ENCODE measurements at places on chromosomes 7 and 10.
A peak's percentile ranks its signal among the peaks of the same experiment; 100 is the strongest.

DNA sequence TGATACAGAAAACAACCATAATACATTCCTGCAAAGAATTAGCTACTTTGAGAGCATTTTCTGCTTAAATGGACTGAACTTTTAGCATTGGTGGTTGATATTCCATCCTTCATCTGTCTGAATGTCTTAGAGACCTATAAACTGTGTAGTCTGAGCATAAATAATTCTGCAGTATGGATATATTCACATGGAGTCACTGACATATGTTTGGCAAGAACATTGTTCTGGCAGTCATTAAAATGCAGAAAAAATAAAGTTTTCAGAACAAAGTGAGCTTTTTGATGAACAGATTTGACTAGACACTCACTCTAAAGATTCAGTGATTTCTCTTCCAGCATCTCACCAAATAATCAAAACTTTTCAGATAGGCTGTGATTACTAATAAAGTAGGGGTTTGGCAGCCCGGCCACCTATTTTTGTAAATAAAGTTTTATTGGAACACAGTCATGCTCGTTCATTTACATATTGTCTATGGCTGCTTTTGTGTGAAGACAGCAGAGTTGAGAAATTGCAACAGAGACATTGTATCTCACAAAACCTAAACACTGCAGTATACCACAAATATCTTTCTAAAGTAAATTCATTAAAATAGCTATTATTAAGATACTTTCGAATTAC lies 44.1 kb upstream of the RAPGEF5 start:
- DNase-seq, result no peak

DNA sequence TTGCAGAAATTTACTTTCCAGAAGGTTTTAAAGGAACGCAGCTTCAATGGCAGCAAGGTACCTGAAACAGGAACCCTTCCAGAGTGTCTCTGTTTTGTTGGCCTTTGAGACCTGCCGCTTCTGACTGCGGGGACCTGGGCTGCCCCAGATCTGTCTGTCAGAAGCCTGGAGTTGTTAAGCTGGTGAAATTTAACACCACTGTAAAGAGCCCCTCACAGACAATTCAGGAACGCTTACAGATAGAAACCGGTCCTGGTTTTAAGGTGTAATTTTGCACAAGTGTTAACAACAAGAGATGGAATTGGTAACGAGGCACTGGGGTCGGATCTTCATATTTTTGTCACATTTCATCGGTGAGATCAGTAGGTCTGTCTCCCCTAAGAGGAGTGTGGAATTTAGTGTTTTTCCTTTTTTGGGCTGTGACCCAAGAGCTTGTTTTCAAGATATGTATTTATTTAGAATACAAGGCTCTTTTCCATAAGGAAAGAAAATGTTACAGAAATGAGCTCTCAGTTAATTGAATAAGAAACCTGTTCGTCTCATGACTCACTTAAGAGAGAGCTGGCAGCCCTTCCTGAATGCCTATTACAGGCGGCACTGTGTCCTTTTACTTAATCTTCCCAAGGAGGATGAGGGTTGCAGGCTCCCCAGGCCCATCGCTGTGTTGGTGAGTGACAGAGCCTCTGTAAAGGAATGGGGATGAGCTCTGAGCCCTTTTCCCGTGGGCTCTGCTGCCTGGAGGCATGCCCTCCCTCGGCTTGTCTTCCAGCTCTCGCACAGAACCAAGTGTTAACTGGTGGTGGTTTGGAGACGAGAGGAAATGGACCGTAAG lies 168.7 kb downstream of the CUX1 start:
- DNase-seq, result no peak

GRCh38 chr7:2926120-2926895 lies 82.2 kb upstream of the GNA12 start:
- DNase-seq, result no peak

DNA sequence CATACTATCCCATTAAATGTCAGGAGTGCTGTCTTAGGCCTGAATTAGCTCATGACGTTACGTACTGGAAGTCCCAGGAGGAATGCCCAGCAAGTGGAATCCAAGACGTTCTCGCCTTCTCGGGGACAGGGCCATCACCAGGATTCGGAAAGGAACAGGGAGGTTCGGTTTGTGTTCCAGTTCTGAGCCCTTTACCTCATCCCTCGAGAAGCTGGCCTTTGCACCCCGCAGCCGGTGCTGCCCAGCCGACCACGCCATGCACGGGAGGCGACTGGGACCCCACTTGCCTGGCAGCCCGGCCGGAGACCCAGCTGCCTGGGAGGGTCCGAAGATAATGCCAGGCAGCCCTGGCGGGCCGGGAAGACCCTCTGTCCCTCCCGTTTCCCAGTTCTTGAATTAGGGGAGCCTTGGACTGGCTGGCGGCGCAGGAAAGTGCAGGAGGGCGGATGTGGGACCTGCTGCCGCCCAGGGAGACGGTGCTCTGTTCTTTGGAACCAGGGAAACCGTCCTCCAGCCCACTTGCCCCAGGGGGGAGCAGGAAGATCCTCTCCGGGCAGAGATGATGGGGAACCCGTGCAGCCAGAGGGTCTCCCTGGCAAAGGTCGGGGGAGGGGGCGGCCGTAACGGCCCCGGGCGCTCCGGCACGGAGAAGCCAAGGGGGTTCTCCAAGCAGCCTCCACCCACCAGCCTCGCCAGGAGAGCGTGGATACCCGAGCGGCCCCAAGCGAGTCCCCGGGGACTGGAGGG lies 671 bp upstream of the CHST3 start:
- no peak for DNase-seq

GRCh38 chr7:80632819-80633218 lies 5.6 kb upstream of the CD36 start:
- no peak for DNase-seq

DNA sequence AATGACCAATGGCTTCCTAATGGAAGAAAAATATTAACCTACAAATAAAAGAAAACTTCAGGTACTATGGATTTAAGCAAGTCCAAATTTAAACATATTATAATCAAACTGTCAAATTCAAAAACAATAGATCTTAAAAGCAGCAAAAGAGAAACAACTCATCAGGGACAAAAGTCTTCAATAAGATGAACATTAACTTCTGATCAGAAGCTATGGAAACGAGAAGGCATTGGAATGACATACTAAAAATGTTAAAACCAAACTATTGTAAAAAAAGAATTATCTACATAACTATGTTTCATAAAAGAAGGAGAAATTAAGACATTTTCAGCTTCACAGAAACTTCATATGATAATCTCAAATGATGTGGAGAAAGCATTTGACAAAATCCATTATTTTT lies 334.7 kb downstream of the ANKRD7 start:
- DNase-seq, result no peak

- DNase-seq, result no peak
Observed at GRCh38 chr10:30495687-30496086, 61.7 kb downstream of the MAP3K8 start.

DNA sequence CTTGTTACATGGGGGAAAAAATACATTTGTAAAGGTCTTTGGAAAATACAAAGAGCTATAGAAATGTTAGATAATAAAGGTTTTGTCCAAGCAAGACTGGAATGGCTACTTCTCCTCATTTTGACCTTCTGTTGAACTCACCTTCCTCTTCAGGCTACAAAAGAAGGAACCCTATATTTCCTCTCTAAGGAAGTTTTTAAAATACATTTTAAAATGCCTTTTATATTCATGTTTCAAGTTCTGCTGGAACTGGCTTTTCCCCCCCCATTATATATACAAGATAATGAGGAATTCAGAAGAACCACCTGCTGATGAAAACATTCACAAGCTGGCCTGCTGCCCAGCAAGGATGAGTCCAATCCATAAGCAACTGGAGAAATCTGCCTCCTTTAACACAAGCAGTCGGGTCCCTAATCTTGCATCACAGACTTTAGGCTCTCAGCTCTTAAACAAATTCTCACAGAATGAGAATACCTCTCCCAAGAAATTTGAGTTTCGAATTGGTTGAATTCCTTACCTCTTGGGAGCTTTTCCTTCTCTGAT lies 44.6 kb downstream of the MTERF1 start:
- DNase-seq, result no peak

DNA sequence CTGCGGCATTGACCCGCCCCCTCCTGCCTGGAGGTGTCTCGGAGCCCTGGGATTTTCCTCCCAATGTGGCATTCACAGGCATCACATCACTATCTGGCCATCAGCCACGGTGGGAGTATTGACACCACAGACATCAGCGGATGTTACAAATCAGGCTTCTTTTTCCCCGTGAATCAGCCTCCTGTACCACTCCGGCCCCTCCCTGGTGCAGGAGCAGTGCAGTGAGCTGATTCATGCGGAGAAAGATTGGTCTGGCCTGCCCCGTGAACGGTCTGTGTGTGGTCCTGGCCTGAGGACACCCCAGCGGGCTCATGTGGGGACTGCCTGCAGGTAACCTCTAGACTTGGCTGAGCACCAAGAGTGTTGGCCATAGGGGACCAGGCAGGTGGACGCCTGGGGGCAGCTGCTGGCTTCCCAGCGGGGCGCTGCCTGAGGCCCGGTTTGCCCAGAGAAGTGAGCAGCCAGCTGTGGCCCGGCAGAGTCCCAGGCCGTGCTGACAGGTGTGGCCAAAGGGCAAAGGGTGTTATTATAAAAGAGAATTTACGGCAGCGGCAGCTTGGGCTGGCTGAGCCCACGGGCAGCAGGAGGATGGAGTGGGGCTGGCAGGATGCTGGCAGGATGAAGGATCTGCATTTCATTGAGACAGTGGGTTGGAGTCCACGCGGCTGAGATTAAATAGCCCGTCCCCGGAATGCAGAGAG lies 32.1 kb upstream of the GNA12 start:
- DNase-seq, result no peak

DNA sequence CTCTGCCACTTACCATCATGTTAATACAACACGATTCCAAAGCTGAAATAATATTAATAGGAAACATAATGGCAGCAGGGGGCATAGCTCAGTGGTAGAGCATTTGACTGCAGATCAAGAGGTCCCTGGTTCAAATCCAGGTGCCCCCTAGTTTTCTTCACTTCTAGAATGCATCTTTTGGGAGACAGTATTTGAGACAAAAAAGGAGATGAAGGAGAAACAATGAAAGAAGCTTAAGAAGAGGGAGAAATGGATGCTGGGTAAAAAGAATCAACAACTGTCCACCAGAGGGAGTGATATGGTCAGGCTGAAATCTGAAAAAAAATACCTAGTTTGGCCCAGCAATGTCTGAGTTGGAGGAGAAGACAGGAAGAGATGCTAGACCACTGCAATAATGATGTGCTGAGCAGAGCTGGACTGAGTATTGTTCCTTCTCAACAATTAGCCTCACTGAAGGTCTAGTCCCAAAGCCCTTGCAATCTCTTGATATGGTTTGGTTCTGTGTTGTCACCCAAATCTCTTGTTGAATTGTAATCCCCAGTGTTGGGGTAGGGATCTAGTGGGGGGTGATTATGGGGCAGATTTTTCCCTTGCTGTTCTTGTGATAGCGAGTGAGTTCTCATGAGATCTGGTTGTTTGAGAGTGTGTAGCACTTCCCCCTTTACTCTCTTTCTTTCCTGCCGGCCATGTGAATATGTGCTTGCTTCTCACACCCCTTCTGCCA lies 48.3 kb downstream of the ZNF783 start:
- peak; percentile 16 for DNase-seq

GRCh38 chr7:127973832-127974231 lies 57.4 kb downstream of the LRRC4 start:
- DNase-seq, result no peak

- no peak for DNase-seq
Observed at GRCh38 chr10:96701265-96701664, 19.0 kb downstream of the PIK3AP1 start.

DNA sequence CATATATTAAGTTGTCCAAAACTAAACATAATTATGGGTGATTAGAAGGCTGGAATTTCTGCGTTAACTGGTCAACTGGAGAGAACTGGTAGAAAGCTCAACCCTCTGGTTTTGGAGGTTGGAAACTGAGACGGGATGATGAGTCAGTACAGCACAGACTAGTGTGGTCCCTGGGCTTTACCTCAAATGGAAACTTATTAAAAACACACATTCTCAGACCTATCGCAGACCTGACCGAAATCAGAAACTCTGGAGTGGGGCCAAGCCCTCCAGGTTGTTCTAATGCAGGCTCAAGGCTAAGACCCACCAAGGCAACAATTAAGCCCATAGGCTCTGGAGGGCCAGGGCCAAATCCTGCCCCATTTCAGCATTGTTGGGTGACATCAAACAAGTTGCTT lies 136.9 kb downstream of the KCNMA1 start:
- DNase-seq, result no peak

- DNase-seq, result peak; percentile 97
Observed at GRCh38 chr10:12241810-12242529, 46.0 kb downstream of the CDC123 start.

DNA sequence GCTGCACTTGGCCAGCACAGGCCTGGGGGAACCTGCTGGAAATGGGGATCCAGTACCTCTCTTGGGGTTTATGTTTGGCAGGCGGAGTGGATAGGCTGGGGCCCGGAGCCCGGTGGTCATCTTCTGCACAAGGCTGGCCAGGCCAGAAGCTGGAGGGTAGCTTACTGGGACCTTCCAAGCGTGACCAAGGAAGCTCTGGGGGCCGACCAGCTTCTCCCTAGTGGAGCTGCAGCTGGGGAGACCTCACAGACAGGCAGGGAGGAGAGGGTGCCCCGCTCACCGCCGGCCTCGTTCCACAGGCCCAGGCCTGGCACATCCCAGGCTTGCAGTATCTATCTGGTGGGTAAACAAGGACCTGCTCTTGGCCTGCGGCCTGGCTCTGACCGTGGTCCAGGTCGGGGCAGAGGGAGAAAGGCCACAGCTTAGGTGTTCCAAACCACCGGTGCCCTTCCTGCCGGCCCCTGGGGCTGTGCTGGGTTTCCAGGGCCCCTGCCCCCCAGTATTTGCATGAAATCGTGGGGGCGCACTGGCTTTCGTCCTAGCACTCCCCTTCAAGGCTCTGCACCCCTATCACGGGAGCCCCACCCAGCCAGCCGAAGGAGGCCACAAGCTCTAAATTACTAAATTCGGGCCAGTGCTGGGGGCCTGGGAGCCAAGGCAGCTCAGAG lies 1.5 kb upstream of the ELFN1 start:
- DNase-seq, result no peak

- DNase-seq, result peak; percentile 59
Observed at GRCh38 chr7:117127585-117128168, 174.4 kb downstream of the ST7 start.

DNA sequence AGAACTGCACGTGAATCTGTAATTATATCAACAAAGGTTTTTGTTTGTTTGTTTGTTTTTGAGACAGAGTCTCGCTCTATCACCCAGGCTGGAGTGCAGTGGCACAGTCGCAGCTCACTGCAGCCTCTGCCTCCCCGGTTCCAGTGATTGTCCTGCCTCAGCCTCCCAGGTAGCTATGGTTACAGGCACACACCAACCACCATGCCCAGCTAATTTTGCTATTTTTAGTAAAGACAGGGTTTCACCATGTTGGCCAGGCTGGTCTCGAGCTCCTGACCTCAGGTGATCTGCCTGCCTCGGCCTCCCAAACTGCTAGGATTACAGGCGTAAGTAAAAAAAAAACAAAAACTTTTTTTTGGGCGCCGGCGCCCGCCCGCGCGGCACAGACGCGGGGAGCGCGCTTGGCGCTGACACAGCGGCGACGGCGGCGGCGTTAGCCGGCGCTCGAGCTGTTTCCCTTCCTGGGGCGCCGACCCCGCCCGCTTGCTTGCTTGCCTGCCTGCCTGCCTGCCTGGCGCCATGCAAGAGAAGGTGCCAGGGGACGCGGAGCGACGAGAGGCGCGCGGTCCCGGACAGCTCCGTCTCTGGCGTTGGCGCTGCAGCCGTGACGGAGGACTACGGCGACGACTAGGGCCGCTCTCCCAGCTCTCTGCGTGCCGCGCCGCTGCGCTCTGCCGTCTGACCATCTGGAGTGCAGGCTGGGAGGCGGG lies 171.4 kb upstream of the NUPR2 start:
- DNase-seq, result no peak

- peak; percentile 52 for DNase-seq
Observed at GRCh38 chr7:4830176-4830575, 31.7 kb downstream of the PAPOLB start.

Measured in inflammatory macrophage treated with lipopolysaccharide for 1 hour (primary cell).